Endothelial cell (in vitro differentiated cells): ENCODE measurements at places on chromosomes 2 and 18. TPM values are rescaled to one million over a fixed set of nuclear protein-coding genes. Genes with fewer than 3 reads are reported as not detected.

DNA sequence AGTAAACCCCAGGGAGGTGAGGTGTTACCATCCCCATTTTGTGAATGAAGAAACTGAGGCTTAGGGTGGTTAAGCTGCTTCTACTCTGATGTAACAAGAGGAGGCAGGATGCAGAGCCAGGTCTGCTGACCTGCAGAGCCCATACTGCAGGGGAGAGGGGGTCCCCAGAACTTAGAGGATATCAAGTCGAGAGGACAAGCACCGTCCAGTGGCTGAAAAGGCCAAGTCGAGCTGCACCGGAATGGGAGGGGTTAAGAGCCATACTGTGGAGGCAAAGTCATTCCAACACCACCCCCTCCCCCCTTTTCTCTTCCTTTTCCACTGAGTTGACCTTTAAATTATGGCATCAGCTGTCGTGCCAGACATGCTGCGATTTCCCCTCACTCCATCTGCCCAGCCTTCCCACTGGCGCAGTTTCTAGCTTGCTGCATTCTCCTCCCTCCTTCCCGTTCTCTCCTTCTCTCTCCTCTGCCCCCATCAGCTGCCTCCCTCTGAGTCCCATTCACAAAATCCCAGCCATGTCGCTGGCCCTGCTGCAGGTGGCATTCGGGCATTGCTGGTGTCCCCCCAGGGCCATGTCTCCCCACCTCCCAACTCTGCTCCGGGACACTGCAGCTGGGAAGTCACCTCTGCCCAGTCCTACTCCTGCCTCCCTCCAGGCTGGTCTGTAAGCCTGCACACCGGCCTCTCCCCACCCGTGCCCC, 346.9 kb downstream of the DYSF start:
- no peak for DNase-seq

DNA sequence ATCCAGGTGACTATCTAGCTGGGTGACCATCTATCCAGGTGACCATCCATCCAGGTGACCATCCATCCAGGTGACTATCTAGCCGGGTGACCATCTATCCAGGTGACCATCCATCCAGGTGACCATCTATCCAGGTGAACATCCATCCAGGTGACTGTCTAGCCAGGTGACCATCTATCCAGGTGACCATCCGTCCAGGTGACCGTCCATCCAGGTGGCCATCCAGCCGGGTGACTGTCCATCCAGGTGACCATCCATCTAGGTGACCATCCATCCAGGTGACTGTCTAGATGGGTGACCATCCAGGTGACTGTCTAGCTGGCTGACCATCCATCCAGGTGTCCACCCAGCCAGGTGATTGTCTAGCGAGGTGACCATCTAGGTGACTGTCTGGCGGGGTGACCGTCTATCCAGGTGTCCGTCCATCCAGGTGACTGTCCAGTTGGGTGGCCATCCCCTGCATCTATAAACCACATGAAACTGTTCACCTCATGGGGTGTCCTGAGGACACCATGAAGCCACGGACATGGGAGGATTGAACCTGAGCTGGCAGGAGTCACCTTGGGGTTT, 305.3 kb downstream of the NDUFA10 start:
- no peak for DNase-seq

- DNase-seq = no peak
These were observed 88.0 kb downstream of the ACTR3 start for GRCh38 chr2:113977660-113978523.

- DNase-seq = no peak
These were observed 285.0 kb upstream of the KCNH7 start for GRCh38 chr2:163123526-163123925.

- peak; percentile 5 for DNase-seq
These were observed 281.2 kb upstream of the LYPD1 start for GRCh38 chr2:132951008-132951714.

- no peak for DNase-seq
These were observed 62.3 kb downstream of the TNS1 start for GRCh38 chr2:217940261-217941220.

DNA sequence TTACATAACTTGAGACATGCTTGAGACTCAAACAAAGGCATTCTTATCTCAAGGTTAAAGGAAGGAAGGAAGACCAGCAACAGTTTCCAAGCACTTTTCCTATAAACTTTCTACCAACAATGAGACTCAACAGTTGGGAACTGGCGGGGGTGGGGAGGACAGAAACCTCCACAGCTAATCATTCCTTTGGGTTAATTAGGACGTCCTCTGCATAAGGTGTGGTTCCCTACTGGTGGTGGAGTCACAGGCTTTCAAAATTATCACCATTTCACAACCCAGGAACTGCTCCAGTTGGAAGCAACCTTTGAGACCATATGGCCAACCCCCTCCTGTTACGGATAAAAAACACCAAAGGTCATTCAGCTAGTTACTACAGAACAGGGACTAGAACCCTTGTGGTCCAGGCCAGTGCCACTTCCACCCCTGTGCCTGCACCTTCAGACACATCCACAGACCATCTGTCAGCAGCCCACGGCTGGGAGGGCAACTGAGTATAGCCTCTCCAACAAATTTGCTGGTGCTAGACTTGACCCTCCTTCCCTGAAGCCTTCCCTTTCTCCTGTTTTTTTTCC, 30.1 kb upstream of the ATL2 start:
- peak; percentile 9 for DNase-seq

Gene CCT4
- 200 TPM for total RNA-seq
